ENCODE measurements at places on chromosomes 4 and X. TPM values are rescaled to one million over a fixed set of nuclear protein-coding genes. Genes with fewer than 3 reads are reported as not detected.
A peak's percentile ranks its signal among the peaks of the same experiment; 100 is the strongest.

DNA sequence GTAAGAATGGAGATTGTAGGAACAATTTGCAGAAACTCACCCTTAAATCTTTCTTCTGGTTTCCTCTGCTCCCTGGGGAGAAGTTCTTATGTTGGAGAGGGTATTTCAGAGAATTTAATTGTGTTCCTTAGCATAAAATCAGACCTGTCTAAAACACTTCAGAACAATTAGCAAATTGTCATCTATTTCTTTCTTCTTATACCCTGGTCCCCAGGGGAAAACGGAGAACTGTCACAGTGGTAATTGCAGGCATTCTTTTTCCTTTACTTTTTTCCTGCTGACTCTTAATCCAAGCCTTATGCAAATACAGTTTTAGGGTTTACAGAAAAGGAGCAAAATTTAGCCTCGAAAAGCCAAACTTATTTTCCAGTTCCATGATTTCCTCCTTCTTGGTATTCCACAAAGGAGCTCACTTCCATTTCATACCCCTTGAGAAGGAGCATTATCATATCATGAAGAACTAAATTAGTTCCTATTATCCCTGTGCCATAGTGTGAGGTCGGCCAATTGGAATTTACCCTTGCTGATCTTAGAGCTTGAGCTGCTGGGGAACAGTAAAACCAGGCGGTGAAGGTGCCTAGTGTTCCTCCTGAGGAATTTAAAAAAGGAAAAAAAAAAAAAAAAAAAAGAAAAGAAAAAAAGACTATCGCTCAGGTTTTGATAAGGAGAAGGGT, 173.8 kb downstream of the IL15 start:
- no peak overlapping the region for H3K4me3 ChIP-seq
- peaks cover 6% of the 10 kb centered on the region for H3K4me1 ChIP-seq
- H3K36me3 ChIP-seq, result no peaks in the 10 kb centered on the region
- no peaks in the 10 kb centered on the region for H3K27me3 ChIP-seq

GRCh38 chr4:7645956-7646355, 211.2 kb upstream of the PSAPL1 start:
- peaks cover 3% of the 10 kb centered on the region for H3K4me1 ChIP-seq
- no peaks in the 10 kb centered on the region for H3K36me3 ChIP-seq

DNA sequence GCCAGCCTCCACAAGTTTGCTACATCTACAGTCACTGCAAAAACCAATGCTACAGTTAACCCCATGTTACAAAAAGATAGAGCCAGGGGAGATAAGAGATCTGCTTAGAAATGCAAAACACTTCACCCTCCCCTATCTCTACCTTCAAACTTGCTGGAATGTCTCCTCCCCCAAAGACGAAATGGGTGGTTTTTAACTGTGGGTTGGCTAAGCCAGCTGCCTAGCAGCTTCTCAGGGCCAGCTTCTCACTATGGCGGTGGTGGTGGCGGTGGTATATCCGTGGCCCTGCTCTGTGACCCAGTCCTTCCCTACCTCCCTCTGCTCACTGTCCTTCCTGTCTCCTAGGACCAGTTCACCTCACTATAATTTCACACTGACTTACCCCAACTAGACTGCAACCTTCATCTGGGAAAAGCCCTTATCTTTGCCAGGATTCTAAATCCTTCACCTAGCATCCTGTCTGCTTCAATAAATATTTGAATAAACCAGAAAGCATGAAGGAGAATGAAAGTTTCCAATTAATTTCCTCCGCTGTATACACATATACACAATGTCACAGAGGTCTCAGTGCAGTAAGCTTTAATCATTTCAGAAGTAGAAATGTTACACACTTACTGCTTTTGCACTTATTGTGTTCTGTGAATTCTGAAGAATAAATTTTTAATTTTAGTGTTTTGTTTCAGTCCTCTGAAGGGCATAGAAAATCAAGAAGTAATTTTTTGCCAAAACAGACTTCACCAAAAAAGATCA, 46.3 kb downstream of the SH3KBP1 start:
- H3K4me3 ChIP-seq, result no peak overlapping the region
- H3K36me3 ChIP-seq, result no peaks in the 10 kb centered on the region

DNA sequence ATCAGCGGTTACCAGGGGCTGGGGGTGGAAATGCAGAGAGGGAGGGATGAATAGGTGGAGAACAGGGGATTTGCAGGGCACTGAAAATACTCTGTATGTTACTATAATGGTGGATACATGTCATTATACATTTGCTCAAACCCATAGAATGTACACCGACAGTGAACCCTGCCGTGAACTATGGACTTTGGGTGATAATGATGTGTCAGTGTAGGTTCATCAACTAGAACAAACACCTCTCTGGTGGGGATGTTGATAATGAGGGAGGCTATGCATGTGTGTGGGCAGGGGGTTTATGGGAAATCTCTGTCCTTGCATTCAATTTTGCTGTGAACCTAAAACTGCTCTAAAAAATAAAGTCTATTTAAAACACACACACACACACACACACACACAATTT, 11.5 kb downstream of the HPSE start:
- no peak overlapping the region for H3K4me3 ChIP-seq
- H3K4me1 ChIP-seq, result no peaks in the 10 kb centered on the region
- no peaks in the 10 kb centered on the region for H3K36me3 ChIP-seq
- DNase-seq, result no peak
- no peak overlapping the region for H3K27ac ChIP-seq

DNA sequence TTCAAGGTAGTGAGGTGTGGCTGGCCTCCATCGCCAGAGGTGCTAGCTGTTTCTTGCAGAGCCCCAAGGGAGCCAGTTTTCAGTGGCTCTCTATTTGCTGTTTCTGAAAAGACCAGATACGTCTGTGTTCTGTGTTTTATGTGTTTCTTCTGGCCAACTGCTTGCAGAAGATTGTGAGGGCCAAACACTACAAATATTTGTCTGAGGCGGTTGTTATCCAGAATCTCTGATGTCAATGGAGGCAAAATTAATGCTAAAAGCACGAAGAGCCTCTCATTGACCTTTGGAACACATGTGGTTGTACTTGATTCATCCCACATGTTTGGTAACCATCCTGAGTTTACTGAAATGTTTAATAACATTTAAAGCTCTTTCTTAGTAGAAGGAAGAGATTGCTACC, 113.9 kb downstream of the CT47B1 start:
- H3K4me3 ChIP-seq, result no peak overlapping the region
- DNase-seq, result no peak
- no peaks in the 10 kb centered on the region for H3K4me1 ChIP-seq
- H3K27me3 ChIP-seq, result no peaks in the 10 kb centered on the region

DNA sequence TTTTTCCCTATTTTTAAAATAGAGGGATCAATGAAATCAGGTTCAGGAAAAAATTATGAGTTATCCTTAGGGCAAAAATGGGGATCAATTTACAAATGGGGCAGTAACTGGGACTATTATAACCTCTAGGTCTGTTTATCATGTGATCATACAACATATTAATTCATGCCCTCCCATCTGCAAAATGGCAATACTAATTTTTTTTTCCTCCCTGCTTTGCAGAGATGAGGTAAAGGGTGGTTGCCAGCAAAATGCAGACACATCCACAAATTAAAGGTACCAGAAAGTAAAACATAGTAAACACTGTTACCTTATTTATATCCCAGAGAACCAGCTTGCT, 467 bp downstream of the HSD17B11 start:
- H3K27me3 ChIP-seq, result no peaks in the 10 kb centered on the region
- peak overlapping the region; percentile 56 for H3K27ac ChIP-seq
- H3K4me3 ChIP-seq, result peak overlapping the region; percentile 63
- no peaks in the 10 kb centered on the region for H3K4me1 ChIP-seq
- H3K36me3 ChIP-seq, result no peaks in the 10 kb centered on the region
- no peak for DNase-seq

- H3K4me1 ChIP-seq, result no peaks in the 10 kb centered on the region
- no peaks in the 10 kb centered on the region for H3K36me3 ChIP-seq
- H3K4me3 ChIP-seq, result no peak overlapping the region
- DNase-seq, result no peak
Measured at GRCh38 chr4:175326796-175327195, 408.6 kb downstream of the ADAM29 start.

DNA sequence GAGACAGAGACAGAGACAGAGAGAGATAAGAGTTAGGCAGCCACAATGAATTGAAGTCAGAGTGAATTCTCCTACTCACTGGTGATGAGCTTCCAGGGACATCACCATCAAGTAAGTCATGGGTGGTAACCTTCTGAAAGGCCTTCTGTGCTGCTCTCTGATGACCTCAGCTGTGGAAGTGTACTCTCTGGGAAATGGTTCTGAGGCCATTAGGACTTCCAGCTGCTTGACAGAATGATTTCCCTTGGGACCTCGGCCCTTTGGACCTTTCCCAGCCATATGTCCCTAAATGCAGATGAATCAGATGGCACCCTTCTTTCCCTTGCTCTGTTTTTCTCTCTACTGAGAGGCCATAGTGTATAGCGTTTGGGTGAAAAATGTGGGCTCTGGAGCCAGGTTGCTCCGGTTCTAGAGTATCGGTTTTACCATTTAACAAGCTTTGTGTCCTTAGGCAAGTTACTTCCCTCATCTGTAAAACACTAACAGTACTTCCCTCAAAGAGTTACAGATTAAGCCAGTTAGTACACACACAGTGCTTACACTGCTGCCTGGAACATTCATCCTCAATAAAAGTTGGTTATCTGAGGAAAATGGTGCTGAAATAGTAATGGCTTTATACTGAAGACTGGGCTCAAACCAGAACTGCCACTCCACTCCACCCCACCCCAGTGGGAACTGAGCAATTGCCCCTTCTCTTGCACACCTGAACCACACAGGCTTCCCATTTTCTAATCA, 7.6 kb downstream of the SEPTIN11 start:
- no peak overlapping the region for H3K27ac ChIP-seq
- H3K4me3 ChIP-seq, result no peak overlapping the region
- no peaks in the 10 kb centered on the region for H3K27me3 ChIP-seq

DNA sequence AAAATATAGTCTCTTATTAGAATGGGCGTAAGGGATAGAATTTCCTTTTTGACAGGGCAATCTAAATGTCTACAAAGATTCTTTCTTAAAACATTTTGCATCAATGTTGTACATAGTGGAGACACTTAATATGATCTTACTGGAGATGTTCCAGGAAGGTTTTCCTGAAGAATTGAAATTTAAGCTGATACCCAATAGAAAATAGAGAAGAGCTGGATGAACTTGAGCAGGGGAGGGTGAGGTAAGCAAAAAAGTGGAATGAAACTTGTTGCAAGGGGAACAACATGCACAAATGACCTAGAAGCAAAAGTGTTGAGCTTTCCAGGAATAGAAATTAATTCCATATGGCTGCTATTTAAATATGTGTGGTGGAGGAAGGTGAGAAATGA, 19.7 kb downstream of the SLAIN2 start:
- DNase-seq, result no peak
- H3K27ac ChIP-seq, result no peak overlapping the region
- H3K4me3 ChIP-seq, result no peak overlapping the region

- no peaks in the 10 kb centered on the region for H3K36me3 ChIP-seq
- DNase-seq, result peak; percentile 58
- no peak overlapping the region for H3K4me3 ChIP-seq
- no peaks in the 10 kb centered on the region for H3K27me3 ChIP-seq
Measured at GRCh38 chr4:119785963-119786362, 157.4 kb upstream of the PDE5A start.

Gene CYTL1
- 8.3 TPM for total RNA-seq

Gene NDP
- 0.27 TPM for total RNA-seq

Gene MAP3K15
- 3.1 TPM for total RNA-seq

Gene CORIN
- total RNA-seq, result not detected

Gene SLC10A4
- 2.3 TPM for total RNA-seq

Gene SORBS2
- total RNA-seq, result 17.8 TPM
